ENCODE measurements at places on chromosomes 5 and 9.

- peak overlapping the region; percentile 53 for H3K27ac ChIP-seq
- peak; percentile 23 for DNase-seq
- H3K36me3 ChIP-seq, result peaks cover 1% of the 10 kb centered on the region
- H3K4me1 ChIP-seq, result peaks cover 31% of the 10 kb centered on the region
Measured at GRCh38 chr9:131627648-131628458, 82.5 kb downstream of the PRRT1B start.

DNA sequence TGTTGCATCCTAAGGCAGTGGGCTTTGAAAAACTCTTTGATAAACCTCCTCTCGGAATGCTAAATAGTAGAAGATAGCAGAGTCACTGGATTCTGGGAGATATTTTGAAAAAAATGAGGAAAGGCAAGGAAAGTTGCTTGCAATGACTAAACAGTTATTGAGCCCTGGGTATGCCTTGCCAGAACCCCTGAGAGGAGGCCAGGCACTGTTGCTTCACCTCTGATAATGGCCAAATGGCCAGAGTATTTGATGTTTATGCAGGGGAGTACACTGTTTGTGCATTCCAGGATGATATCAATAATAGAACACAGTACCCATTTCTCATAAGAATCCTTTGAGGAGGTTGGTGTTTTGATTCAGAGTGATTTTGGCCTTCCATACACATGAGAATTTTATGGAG, 935.1 kb upstream of the WWC1 start:
- no peak overlapping the region for H3K27ac ChIP-seq
- H3K36me3 ChIP-seq, result no peaks in the 10 kb centered on the region
- H3K4me3 ChIP-seq, result no peak overlapping the region
- no peaks in the 10 kb centered on the region for H3K4me1 ChIP-seq
- no peaks in the 10 kb centered on the region for H3K27me3 ChIP-seq
- no peak for DNase-seq

- H3K27ac ChIP-seq, result no peak overlapping the region
- peaks cover 37% of the 10 kb centered on the region for H3K36me3 ChIP-seq
- H3K4me3 ChIP-seq, result no peak overlapping the region
- no peak for DNase-seq
Measured at GRCh38 chr5:80777347-80778287, 122.8 kb upstream of the DHFR start.

GRCh38 chr5:55123365-55123764, 20.9 kb downstream of the GZMA start:
- H3K27me3 ChIP-seq, result no peaks in the 10 kb centered on the region
- no peaks in the 10 kb centered on the region for H3K4me1 ChIP-seq

DNA sequence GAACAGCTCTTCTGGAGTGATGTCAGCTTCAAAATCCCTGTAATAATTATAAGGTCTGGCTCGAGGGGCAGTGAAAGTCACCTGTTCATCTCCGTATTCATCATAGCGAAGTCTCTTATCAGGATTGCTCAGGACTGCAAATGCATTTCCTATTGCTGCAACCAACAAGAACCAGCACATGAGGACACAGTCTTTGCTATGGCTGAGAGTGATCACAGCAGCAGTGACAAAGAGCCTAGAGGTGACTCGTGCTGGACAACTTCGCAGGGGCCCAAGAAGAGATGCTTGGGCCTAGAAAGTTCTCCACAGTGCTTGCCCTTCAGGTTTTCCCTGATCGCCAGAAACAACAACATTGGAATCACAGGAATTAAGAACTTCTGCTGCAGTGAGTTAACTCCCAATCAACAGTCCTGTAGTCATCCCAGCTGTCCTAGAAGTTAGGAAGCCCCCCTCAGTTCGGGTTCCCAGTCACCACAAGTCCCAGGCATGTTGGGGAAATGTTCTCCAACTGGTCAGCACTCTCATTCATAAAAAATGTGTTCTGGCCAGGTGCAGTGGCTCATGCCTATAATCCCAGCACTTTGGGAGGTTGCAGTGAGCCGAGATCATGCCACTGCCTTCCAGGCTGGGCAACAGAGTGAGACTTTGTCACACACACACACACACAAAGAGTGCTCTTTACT, 13.0 kb downstream of the DNAJC18 start:
- no peak overlapping the region for H3K27ac ChIP-seq
- DNase-seq, result no peak
- H3K36me3 ChIP-seq, result peaks cover 14% of the 10 kb centered on the region
- H3K27me3 ChIP-seq, result no peaks in the 10 kb centered on the region

GRCh38 chr5:72369301-72369700, 49.1 kb downstream of the PTCD2 start:
- DNase-seq, result no peak
- no peaks in the 10 kb centered on the region for H3K27me3 ChIP-seq
- H3K4me3 ChIP-seq, result no peak overlapping the region
- H3K27ac ChIP-seq, result no peak overlapping the region
- H3K36me3 ChIP-seq, result no peaks in the 10 kb centered on the region

DNA sequence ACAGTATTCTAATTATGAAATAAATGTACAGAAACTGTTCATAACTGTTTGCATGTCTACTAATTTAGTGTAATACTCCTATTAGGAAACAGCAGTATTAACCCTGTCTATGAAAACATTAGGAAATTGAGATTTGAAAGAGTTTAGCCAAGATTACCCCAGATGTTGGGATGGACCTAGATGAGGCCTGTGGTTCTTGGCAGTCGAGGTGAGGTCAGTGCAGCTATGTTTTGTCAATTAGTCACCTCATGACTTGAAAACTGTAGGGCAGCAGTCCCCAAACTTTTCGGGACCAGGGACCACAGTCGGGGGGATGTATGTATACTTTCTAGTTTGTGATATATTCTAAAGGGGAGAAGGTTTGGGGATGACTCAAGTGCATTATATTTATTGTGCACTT, 4.7 kb downstream of the LNPEP start:
- H3K27ac ChIP-seq, result peak overlapping the region; percentile 82
- peaks cover 68% of the 10 kb centered on the region for H3K4me1 ChIP-seq
- no peaks in the 10 kb centered on the region for H3K27me3 ChIP-seq
- DNase-seq, result no peak
- no peaks in the 10 kb centered on the region for H3K36me3 ChIP-seq

- H3K27ac ChIP-seq, result no peak overlapping the region
- no peak overlapping the region for H3K4me3 ChIP-seq
- H3K4me1 ChIP-seq, result peaks cover 7% of the 10 kb centered on the region
- H3K36me3 ChIP-seq, result peaks cover 4% of the 10 kb centered on the region
Measured at GRCh38 chr9:89676281-89676680, 71.5 kb downstream of the GADD45G start.

GRCh38 chr9:88178641-88179040, 40.4 kb upstream of the SPATA31C2 start:
- H3K27ac ChIP-seq, result no peak overlapping the region
- DNase-seq, result no peak
- no peaks in the 10 kb centered on the region for H3K4me1 ChIP-seq
- no peaks in the 10 kb centered on the region for H3K36me3 ChIP-seq
- H3K4me3 ChIP-seq, result no peak overlapping the region
- peaks cover 25% of the 10 kb centered on the region for H3K27me3 ChIP-seq

DNA sequence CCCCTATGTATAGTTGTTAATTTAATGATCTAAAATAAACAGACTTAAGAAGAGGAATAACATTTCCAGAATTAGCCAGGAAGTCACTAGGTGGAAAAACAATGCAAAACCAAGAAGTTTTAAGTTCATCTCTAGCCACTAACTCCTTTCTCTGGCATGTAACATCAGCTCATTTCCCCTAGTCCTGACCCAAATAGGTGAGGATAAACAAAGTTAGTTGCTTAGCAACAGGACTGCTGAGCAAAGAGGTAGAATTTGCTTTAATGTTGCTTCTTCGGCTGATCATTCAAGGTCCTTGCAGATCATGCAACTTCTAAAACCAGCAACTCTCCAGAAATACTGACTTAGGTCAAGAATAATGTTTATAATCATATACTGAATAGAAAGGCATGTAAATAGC, 675.8 kb downstream of the CETN3 start:
- H3K36me3 ChIP-seq, result no peaks in the 10 kb centered on the region
- no peak overlapping the region for H3K4me3 ChIP-seq
- H3K27ac ChIP-seq, result no peak overlapping the region
- no peak for DNase-seq

GRCh38 chr9:121738968-121739367, 87.5 kb downstream of the DAB2IP start:
- peaks cover 7% of the 10 kb centered on the region for H3K36me3 ChIP-seq
- no peak overlapping the region for H3K27ac ChIP-seq
- DNase-seq, result no peak
- H3K4me3 ChIP-seq, result no peak overlapping the region

DNA sequence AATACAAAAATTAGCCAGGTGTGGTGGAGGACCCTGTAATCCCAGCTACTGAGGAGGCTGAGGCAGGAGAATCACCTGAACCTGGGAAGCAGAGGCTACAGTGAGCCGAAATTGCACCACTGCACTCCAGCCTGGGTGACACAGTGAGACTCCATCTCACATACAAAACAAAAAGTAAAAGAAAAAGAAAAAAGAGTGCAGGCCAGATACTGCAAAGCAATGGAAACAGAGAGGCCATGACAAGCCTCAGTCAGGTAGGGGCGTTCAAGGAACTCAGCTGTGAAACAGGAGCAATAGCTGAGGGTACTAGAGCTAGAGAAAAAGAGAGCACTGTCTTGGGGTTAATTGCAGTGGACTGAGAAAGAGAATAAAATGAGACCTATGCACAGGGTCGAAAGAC, 56.2 kb downstream of the TIMD4 start:
- DNase-seq, result no peak
- H3K4me1 ChIP-seq, result no peaks in the 10 kb centered on the region
- no peak overlapping the region for H3K27ac ChIP-seq
- H3K36me3 ChIP-seq, result no peaks in the 10 kb centered on the region
- H3K27me3 ChIP-seq, result no peaks in the 10 kb centered on the region

DNA sequence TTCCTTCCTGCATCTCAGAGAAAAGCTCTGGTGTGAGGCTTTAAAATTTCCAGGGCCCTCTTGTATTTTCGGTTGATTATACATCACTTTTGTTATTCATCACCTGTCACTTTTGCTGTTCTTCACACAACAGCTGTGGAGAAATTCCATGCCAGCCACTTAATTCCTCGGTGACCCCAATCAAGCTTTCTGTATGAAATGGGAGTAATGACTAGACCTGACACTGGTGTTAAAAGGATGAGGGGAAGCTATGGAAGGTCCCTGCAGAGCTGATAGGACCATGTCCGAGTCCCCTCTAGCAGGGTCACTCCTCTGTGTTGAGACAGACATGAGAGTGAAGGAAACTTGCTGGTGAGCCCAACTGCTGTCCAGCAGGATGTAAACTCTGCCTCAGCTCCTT, 59.7 kb downstream of the GPR21 start:
- H3K27ac ChIP-seq, result no peak overlapping the region
- H3K36me3 ChIP-seq, result peaks cover 13% of the 10 kb centered on the region
- no peak overlapping the region for H3K4me3 ChIP-seq

- peak overlapping the region; percentile 83 for H3K4me3 ChIP-seq
- DNase-seq, result no peak
- no peak overlapping the region for H3K27ac ChIP-seq
Measured at GRCh38 chr9:27369591-27369990, 72.6 kb upstream of the EQTN start.

DNA sequence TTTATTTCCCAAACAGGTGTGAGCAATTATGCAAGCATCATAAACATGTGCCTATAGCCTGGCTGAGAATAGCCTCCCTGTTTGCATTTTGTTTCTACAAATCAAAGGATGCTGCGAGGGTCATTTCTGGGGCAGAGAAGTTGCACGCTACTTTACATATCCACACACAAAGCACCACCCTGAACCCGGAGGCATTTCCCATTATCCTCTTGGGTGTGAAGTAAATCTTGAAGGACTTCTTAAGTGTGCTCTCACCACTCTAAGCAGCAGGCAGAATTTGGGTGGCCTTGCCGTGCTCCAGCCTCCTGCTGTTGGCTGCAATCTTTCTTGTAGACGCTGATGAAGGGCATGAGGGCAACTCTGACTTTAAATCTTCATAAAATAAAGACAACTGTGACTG, 124.0 kb upstream of the TLE4 start:
- H3K27me3 ChIP-seq, result no peaks in the 10 kb centered on the region
- H3K27ac ChIP-seq, result no peak overlapping the region
- no peaks in the 10 kb centered on the region for H3K4me1 ChIP-seq

GRCh38 chr9:114771889-114772288, 34.0 kb downstream of the TNFSF15 start:
- peaks cover 25% of the 10 kb centered on the region for H3K4me1 ChIP-seq
- H3K36me3 ChIP-seq, result no peaks in the 10 kb centered on the region
- DNase-seq, result no peak

GRCh38 chr5:76403766-76404222, 709 bp downstream of the IQGAP2 start:
- H3K36me3 ChIP-seq, result no peaks in the 10 kb centered on the region
- peak overlapping the region; percentile 92 for H3K4me3 ChIP-seq
- no peaks in the 10 kb centered on the region for H3K27me3 ChIP-seq
- DNase-seq, result peak; percentile 62
